GM23248 (cell line): ENCODE measurements at places on chromosomes 1 and 21.

GRCh38 chr1:91750398-91750996, 135.5 kb downstream of the TGFBR3 start:
- peak; percentile 66 for DNase-seq
- peaks cover 51% of the 10 kb centered on the region for H3K4me1 ChIP-seq
- no peaks in the 10 kb centered on the region for H3K27me3 ChIP-seq
- H3K4me3 ChIP-seq, result no peak overlapping the region

- DNase-seq, result no peak
- H3K27me3 ChIP-seq, result no peaks in the 10 kb centered on the region
- peaks cover 4% of the 10 kb centered on the region; the same call in 1 of the 2 replicates for H3K36me3 ChIP-seq
- H3K4me3 ChIP-seq, result no peak overlapping the region
Measured at GRCh38 chr1:165875604-165876003, 48.2 kb downstream of the UCK2 start.

- no peak overlapping the region for H3K4me3 ChIP-seq
- no peaks in the 10 kb centered on the region for H3K27me3 ChIP-seq
- H3K36me3 ChIP-seq, result no peaks in the 10 kb centered on the region
Measured at GRCh38 chr1:232621050-232621449, 8.9 kb downstream of the SIPA1L2 start.

- peaks cover 11% of the 10 kb centered on the region; the same call in 1 of the 2 replicates for H3K4me1 ChIP-seq
- H3K27me3 ChIP-seq, result no peaks in the 10 kb centered on the region
- H3K36me3 ChIP-seq, result no peaks in the 10 kb centered on the region
- no peak overlapping the region for H3K27ac ChIP-seq
- DNase-seq, result no peak
Measured at GRCh38 chr1:203142684-203143408, 15.3 kb downstream of the ADORA1 start.

DNA sequence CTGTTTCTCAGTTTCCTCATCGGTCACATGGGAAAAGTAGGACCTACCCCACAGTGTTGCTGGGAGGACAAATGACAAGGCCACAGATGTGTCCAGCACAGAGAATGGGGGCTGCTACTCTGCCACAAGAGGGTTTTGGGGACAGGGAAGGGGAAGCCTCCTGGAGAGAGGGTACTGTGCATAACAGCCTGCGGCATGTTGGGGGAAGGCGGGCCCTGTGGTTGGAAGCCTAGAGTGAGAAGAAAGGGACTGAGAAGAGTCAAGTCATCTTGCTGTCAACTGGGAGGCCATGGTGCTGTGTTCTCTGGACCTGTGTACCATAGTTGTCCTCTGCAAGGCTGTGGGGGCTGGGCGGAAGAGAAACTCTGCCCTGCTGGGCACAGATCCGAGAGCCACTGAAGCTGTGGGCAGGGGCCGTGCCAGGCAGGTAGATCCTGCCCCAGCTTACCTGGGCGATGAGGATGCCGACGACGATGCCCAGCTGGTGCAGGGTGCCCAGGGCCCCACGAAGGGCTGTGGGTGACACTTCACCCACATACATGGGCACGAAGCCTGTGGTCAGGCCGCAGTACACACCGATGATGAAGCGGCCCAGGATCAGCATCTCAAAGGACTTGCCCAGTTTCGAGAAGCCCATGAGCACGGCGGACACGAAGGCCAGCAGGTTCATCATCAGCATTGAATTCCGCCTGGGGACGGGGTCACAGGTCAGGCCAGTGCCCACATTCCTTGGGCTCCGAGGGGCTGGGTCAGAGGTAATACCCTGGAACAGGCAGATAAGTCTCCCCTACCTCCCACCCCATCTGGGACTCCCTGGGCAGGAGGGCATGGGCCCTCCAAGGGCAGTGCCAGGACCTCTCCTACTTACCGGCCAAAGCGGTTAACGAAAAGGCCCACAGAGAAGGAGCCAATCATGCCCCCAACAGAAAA, 28.2 kb downstream of the SLC2A1 start:
- no peaks in the 10 kb centered on the region; the same call in 1 of the 2 replicates for H3K4me1 ChIP-seq
- no peak for DNase-seq
- no peak overlapping the region for H3K4me3 ChIP-seq
- no peak overlapping the region for H3K27ac ChIP-seq
- peaks cover 43% of the 10 kb centered on the region for H3K36me3 ChIP-seq
- no peaks in the 10 kb centered on the region for H3K27me3 ChIP-seq

- H3K27ac ChIP-seq, result no peak overlapping the region
- no peak overlapping the region for H3K4me3 ChIP-seq
- DNase-seq, result no peak
- no peaks in the 10 kb centered on the region for H3K27me3 ChIP-seq
Measured at GRCh38 chr1:95057351-95057750, 15.4 kb downstream of the ALG14 start.

DNA sequence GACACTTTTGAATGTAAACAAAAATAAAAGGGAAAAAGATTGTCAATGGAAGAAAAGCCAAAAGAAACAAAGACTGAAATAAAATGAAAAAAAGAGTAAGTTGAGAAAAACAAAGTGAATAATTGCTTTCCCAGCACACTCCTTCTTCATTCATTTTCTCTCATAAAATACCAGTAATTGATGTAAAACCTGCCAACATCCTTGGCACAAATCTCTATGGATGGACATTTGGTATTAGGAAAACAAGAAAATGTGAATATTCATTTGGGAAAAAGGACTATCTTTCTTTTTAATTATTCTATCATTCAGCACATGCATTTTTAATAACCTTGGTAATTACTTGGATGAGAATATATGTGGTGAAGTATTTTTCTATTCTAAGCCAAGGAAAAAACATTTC, 204.4 kb upstream of the TNR start:
- no peak overlapping the region for H3K4me3 ChIP-seq
- H3K4me1 ChIP-seq, result no peaks in the 10 kb centered on the region
- DNase-seq, result no peak
- peaks cover 32% of the 10 kb centered on the region; the same call in 1 of the 2 replicates for H3K36me3 ChIP-seq

DNA sequence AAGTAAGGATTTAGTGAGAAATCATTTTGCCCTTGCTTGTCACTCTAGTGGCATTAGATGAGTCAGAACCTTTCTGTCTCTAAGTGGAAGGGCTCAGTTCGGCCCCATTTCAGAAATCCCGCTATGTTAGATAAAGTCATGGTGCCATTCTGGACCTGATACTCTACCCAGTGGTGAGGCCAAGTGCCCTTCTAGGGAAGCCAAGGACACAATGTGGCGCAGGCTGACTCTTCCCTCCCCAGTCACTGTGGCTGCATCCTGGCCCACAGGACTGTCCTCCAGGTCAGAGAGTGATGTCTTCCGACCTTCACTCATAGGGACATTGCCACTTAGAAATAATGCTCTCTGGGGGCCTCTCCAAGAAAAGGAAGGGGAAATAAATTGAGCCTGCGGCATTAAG, 48.3 kb upstream of the MTR start:
- no peak for DNase-seq
- H3K4me1 ChIP-seq, result no peaks in the 10 kb centered on the region
- no peaks in the 10 kb centered on the region for H3K27me3 ChIP-seq
- H3K36me3 ChIP-seq, result no peaks in the 10 kb centered on the region
- no peak overlapping the region for H3K27ac ChIP-seq

DNA sequence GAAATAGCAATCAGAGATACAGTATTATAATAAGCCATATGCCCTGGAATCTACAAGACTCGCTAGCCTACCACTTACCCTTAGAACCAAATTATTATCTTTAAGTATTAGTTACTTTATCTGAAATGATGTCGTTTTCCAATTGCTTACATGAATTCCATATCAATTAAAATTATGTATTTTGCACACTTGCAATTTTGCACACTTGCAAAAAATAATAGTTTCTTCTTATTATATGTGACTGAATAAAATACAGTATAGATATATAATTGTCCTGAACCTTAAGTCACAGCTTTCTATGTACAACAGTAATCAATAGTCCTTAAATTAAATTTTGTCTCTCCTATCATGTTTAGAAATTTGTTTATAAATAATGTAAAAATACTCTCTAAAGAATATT, 2095.1 kb downstream of the NCAM2 start:
- H3K27ac ChIP-seq, result no peak overlapping the region
- DNase-seq, result no peak

GRCh38 chr1:29749024-29749945, 513.0 kb downstream of the PTPRU start:
- no peak for DNase-seq
- H3K36me3 ChIP-seq, result no peaks in the 10 kb centered on the region
- no peaks in the 10 kb centered on the region for H3K27me3 ChIP-seq
- H3K27ac ChIP-seq, result no peak overlapping the region
- H3K4me3 ChIP-seq, result no peak overlapping the region

- peak overlapping the region; percentile 48; the same call in 1 of the 2 replicates for H3K27ac ChIP-seq
- peaks cover 44% of the 10 kb centered on the region for H3K4me1 ChIP-seq
- no peaks in the 10 kb centered on the region for H3K36me3 ChIP-seq
- peak; percentile 90 for DNase-seq
- H3K4me3 ChIP-seq, result no peak overlapping the region
- no peaks in the 10 kb centered on the region for H3K27me3 ChIP-seq
Measured at GRCh38 chr1:58395355-58395754, 151.2 kb downstream of the OMA1 start.

DNA sequence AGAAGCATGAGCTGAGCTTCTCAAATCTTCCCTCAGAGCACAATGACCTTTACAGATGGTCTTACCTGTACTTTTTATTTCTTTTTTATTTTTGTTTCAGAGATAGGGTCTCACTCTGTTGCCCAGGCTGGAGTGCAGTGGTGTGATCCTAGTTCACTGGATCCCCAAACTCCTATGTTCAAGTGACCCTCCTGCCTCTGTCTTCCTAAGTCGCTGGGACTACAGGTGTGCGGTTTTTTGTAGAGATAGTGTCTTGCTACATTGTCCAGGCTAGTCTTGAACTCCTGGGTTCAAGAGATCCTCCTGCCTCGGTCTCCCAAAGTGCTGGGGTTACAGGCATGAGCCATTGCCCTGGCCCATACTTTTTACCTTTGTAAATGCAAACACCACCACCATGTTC, 56.0 kb upstream of the LPGAT1 start:
- no peaks in the 10 kb centered on the region for H3K36me3 ChIP-seq
- no peaks in the 10 kb centered on the region; the same call in 1 of the 2 replicates for H3K27me3 ChIP-seq
- DNase-seq, result no peak

GRCh38 chr1:85363521-85363920, 87.1 kb upstream of the BCL10 start:
- H3K27me3 ChIP-seq, result no peaks in the 10 kb centered on the region
- H3K4me3 ChIP-seq, result no peak overlapping the region
- H3K36me3 ChIP-seq, result peaks cover under 1% of the 10 kb centered on the region; the same call in 1 of the 2 replicates
- peak overlapping the region; percentile 80 for H3K27ac ChIP-seq
- DNase-seq, result peak; percentile 55
- H3K4me1 ChIP-seq, result peaks cover 96% of the 10 kb centered on the region

DNA sequence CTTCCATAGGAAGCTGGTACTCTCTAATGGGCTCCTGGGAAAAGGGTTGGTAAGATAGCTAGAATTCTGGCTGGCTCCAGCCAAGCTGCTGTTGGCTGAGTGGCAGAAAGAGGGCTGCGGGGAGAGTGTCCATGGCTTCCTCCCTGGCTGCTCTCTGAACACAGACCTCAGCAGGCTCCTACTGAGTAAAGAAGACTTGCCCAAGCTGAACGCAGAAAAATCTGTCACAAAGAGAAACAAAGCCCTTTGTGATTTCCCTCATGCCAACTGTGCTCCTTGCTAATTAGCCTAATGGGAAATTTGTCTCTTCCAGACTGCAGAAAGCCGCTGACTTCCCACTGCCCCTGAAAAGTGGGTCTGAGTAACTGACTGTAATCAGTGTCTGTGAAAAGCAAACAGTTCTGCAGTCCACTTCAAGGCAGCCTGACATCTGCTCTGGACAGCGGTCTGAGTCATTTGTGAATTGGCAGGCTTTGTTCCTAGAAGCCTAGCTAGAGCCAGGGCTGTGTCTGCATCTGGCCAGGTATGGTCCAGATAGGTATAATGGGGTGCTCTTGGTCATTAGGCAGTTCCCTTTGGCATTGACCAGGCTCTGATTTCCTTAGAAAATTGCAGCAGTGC, 282.8 kb downstream of the ZNF648 start:
- no peaks in the 10 kb centered on the region for H3K27me3 ChIP-seq
- no peaks in the 10 kb centered on the region for H3K36me3 ChIP-seq
- H3K4me3 ChIP-seq, result no peak overlapping the region
- H3K4me1 ChIP-seq, result no peaks in the 10 kb centered on the region
- no peak for DNase-seq

GRCh38 chr1:31605908-31606427, 11.5 kb upstream of the HCRTR1 start:
- H3K36me3 ChIP-seq, result no peaks in the 10 kb centered on the region
- peaks cover 19% of the 10 kb centered on the region for H3K4me1 ChIP-seq
- DNase-seq, result peak; percentile 84

DNA sequence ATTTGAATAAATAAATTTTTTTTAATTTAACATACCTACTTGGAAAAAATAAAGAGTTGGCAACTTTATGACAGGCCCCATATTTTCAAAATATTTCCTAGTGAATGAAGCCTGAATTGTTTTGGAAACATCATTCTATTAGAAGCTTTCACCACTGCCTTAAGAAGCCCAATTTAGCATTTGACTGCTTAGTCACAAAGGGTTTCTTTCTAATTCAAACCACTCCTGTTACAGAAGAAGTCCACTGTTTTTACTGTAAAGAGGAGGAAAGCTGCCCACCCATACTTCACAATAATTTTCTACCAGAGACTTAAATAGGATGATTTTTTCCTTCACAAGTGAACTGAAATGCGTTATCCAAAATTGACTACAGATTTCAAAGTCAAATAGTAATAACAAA, 534.6 kb upstream of the PTBP2 start:
- no peaks in the 10 kb centered on the region for H3K4me1 ChIP-seq
- no peak overlapping the region for H3K27ac ChIP-seq
- no peak overlapping the region for H3K4me3 ChIP-seq
- DNase-seq, result no peak

GRCh38 chr21:22235866-22236590, 1237.8 kb downstream of the NCAM2 start:
- no peak overlapping the region for H3K27ac ChIP-seq
- H3K27me3 ChIP-seq, result no peaks in the 10 kb centered on the region
- DNase-seq, result no peak
- no peak overlapping the region for H3K4me3 ChIP-seq
- no peaks in the 10 kb centered on the region for H3K4me1 ChIP-seq

- H3K4me3 ChIP-seq, result no peak overlapping the region
- H3K27me3 ChIP-seq, result no peaks in the 10 kb centered on the region
- H3K4me1 ChIP-seq, result no peaks in the 10 kb centered on the region
Measured at GRCh38 chr1:188476606-188477005, 1647.9 kb downstream of the PLA2G4A start.

- no peak overlapping the region for H3K4me3 ChIP-seq
- no peak for DNase-seq
- H3K4me1 ChIP-seq, result no peaks in the 10 kb centered on the region
- H3K27me3 ChIP-seq, result peaks cover 9% of the 10 kb centered on the region; the same call in 1 of the 2 replicates
- no peak overlapping the region for H3K27ac ChIP-seq
Measured at GRCh38 chr1:47921935-47922415, 75.2 kb downstream of the TRABD2B start.
